SK-MEL-5 (cell line): ENCODE measurements at places on chromosomes 3 and 15. TPM values are rescaled to one million over a fixed set of nuclear protein-coding genes. Genes with fewer than 3 reads are reported as not detected.
A peak's percentile ranks its signal among the peaks of the same experiment; 100 is the strongest.

SCAANT1 gene
- not detected in 2 replicates for total RNA-seq

CA12 gene
- total RNA-seq: 17.4 and 19.2 TPM in 2 replicates

DNA sequence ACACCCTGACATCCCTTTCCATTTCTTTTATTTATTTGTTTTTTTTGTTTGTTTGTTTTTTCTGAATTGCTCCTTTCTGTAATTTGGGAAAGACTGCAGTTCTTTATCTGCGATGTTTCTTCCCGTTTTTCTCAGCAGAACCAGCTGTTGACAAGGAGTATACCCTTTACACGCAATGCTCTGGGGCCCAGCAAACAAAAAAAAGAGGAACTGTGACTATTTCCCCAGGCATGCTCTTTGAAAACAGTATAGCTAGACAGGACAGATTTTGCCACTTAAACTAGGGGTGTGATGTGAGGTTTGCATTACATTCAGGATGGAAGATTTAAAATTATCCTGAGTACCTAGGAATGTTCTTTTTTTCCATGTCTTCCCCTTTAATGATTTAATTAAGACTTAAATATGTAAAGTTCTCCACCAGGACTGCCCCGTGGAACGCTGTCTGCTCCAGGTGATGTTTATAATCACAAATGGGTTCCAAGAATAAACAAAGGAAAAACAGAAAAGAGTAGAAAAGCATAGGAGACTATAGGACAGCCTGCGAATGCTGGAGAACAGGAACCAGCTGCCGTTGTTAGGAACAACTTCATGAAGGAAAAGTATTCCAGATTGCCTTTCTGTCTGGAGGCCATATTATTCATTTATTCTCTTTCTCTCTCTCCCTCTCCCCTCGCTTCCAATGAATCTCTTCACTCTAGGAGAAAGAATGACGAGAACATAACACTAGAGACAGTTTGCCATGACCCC lies 43.3 kb downstream of the TGFBR2 start:
- DNase-seq: no peak

CTDSPL2 gene
- 56.2 and 56.6 TPM in 2 replicates for total RNA-seq

GRCh38 chr15:66646799-66647198 lies 55.2 kb upstream of the SMAD6 start:
- no peak for DNase-seq

MCF2L2 gene
- total RNA-seq: 0.79 and 1.0 TPM in 2 replicates

DNA sequence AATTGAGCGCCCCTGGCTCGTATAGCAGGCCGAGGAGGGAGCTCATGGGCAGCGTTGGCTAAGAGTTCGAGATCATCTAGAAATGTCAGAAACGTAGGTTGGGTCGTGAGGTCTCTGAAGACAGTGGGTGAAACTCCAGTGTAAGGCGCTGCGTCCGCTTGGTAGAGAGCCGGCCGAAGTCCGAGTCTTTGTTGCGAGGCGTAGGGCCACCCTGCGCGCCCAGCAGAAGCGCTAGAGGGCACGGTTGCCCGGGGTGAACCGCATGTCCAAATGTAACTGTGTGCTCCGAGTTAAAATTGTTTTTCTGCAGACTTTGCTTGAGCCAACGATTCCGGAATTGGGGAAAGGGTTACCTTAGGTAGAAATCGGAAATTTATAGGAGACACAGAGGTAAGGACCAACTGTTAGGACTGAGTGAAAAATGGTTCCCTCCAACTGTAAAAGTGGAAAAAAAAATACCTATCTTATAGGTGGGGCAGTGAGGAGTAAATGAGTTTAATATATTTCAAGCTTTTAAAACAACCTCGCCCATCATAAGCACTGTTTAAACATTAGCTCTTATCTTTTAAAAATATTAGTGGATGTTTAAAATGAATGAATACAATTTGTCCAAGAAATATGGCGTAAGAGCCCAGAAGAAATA lies 993 bp upstream of the SIAH2 start:
- peak; percentile 69 for DNase-seq

GRCh38 chr15:36924034-36924433 lies 176.3 kb downstream of the MEIS2 start:
- DNase-seq: no peak

GRCh38 chr3:165225604-165226003 lies 29.4 kb upstream of the SLITRK3 start:
- DNase-seq: no peak
